ENCODE measurements at places on chromosomes 3 and 15.

DNA sequence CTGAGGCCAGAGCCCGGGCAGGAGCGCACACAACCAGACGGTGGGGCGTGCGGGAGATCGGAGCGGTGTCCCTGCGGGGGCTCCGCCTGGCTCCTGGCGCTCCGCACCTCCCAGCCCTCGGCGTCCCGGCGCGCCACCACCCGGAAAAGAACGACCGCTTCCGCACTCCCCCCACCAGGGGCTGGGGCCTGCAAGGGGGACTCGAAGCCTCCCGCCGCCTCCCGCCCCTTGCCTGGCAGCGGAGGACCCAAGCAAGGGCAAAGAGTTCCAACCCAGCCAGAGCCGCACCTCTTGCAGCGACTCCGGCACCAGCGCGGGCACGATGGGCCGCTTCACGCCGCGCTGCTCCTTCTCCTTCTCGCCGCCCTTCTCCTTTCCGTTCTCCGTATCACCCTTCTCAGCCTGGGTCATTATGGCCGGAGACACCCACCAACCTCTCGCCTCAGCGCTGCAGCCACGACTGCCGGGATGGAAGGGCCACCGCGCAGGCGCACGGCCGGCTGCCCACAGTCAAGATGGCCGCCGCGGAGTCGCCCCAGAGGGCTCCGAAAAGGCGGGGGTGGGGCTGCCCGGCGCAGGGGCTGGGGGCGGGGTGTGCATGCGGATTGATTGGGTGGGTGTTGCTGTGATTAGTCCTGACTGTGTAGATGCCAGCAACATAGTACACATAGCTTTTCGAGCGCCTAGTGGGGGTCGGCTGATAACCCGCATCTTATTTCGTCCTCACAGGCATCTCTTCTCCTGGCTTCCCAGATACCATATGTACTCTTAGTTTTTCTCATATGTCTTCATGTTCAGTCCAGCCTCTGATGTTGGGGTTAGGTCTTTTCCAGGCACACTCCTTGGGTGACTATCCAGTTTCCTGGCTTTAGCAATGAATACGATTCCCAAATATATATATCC is at the start of gene ACTR8:
ACTR8 (minus strand) TSS at position 462 of the 903 bp plus-strand sequence; CDS start at position 411, 51 bp downstream.
- DNase-seq = no peak

DNA sequence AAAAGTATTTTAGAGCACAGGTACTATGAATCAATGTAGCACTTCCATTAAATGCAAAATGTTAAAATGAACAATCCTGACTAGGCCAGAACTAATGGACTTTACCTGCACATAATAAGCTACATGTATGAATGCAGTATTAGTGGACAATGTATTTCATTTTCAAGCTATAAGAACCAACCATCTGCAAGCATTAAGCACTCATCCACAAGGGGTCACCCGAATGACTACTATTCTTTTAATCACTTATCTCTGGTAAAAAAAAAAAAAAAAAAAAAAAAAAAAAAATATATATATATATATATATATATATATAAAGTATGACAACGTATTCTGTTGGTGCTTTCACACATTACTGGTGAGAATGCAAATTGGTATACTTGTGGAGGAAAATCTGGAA is 7.2 kb downstream of the HERC1 start:
- DNase-seq = no peak

DNA sequence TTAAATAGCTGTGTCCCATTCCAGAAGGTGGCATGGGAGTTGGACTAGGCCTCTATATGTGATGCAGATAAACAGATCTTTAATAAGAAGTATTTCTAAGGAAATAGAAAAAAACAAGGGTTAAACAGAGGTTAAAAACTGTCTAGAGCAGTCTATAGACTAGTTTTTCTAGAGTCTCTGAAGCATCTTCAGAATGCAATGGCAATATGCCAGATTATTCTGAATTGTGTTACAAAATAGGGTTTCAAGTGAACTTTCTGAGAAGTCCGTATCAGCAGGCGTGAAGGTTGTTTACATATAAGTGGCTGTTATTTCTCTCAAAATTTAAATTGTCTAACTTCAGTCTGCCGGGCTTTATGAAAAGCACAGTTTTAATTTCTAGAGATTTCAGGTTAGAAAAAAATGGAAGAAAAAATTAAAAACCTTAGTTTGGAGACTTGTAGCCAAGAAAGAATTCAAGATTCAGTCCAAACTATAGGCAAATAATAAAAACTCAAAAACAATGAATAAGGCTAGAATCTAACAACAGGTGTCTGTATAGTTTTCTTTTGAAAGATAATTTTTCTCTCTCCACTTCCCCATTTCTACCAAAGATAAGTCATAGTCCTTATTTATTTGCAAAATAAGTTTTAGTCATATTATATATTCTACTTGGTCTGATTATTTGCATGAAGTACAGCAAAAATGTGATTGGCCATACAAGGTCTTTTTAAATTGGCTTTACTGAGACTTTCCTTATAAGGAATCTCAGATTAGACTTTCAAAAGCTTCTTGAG is 55.2 kb downstream of the OSTN start:
- no peak for DNase-seq

GRCh38 chr3:183283886-183284285 is 30.8 kb downstream of the B3GNT5 start:
- DNase-seq = no peak

DNA sequence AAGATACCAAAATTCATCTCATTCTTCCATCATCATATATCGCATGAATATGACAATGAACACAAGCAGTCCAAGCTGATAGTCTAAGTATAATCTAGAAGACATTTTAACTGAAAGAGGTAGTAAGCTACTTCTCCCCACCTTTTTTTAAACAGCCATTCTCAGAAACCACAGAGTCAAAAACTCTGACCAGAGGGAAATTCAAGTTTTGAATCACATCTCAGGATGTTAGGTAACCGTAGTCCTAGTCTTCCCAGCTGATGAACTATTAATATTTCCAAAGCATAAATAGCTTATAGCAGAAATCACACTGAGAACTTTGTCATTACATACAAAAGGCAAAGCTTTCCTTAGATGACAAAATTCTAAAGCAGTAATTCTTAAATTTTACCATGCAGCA is 25.8 kb downstream of the NPTN start:
- DNase-seq = no peak

- DNase-seq = no peak
These were observed 51.6 kb downstream of the ZNF621 start for GRCh38 chr3:40576396-40576795.

DNA sequence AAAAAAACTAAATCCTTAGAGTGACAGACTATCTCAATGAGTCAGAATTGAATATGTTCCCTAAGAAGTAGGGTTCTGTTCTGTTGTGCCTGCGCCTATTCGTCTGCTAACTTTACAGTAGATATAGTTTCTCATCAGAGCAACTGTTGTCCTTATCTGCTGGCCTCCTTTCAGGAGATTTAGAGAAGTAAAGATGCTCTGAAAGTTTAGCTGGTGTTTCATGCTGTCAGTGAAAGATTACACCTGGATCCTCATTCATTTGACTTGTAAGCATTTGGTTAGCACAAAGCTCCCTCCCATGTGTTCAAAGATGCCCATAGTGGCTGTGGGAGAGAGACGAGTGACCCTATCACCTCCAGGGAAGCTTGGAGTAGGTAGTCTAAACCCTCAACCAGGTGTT is 35.0 kb downstream of the SUCNR1 start:
- DNase-seq = no peak

GRCh38 chr3:179330438-179330837 is 7.6 kb downstream of the ZNF639 start:
- DNase-seq = no peak

DNA sequence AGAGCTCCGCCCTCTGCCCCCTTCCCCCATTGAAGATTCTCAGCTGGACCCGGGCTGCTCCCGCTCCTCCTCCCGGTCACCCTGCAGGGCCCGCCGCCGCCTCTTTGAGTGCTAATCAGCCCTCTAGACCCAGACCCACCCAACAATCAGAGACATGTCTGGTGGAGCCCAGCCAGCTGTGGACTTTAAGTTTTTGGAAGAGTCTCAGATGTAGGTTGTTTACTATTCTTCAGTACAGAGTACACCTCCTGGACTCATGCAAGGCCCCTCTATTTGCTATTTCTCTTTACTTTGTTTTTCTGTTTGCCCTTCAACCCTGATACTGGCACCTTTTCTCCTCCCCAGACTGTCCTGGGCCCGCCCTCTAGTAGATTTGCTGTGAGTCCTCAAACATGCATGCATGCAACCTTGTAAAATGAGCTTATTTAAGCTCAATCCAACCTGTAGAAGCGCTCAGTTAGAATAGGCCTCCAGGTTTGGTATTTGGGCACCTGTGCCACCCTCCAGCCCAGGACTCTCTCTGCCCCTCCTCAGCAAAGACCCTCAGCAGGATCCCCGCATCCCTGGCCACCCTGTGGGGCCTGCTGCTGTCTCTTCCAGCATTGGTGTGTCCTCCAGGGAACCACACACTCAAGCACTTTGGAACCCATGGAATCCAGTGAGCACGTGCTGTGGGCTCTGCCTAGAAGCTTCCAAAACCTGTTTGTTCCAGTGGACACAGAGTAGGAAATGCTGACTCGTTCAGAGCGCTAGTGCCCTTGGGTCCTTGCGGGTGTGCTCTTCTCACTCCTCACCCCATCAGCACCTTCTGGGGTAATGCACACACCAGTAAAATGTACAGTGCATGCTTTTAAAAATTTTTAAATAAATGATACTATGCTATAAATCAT is 4.6 kb downstream of the PRR23E start:
- no peak for DNase-seq

DNA sequence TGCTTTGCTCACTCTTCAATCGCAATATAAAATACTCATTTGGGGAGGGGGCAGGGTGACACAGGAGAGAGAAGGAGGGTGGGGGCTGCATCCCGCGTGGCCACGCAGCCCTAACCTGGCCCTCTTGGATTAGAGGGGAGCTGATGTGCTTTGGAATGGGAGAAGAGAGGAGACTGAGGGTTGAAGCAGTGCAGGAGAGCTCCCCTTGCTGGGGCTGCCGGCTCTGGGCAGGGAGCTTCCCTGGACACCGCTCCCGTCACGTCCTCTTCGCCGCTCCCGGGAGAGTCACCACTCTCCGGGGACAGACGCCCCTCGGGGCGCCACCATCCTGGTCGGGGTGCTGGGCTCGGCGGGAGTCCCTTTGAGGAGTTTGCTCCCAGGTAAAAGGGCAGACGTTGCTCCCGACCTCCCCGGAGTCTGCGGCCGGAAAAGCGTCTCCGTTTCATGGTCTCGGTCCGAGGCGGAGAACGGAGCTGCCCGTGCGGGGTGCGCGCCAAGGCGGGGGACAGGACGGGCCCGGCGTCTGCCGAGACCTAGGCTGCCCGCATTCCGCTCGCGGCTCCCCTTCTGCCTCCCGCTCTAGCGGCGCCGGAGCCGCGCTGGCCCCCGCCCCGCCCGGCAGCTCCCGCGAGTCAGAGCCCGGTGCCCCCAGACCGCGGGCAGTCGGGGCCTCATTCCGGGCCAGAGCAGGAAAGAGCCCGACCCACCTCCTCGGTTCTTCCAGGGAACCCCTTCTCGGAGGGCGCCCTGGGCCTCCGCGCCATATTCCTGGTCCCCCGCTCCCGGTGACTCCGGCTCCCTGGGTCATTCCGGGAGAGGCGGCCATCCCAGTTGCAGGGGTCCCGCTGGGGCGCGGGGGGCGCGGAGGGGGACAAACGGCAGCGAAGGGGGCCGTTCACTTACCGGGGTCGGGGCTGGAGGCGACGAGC is 603 bp downstream of the SLC7A14 start:
- DNase-seq = no peak

DNA sequence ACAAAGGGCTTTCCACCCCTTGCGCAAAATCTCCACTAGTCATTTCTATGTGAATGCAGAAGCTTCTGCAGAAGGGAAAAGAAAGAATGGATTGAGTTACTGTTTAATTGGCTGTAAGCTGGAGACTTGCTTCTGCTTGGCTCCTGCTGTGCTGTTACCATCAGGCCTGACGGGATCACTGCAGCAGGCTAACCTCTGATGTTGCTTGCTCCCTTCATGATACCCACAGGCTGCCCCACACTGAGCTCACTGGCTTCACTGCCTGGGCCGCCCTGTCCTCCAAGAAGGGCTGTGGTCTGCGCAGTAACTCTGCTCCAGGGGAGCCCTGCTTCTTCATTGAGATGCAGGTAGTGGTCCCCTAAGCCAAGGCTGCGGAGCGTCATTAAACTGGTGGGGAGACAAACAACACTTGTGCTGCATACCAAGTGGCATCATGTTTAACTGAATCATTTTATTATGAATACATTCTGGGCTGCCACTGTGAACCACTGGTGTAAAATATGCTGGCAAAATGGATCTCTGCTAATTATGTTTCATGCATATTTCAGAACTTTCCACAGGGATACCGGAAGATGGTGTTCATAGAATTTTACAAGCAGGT is 78.6 kb downstream of the WDR49 start:
- no peak for DNase-seq

GRCh38 chr3:80233576-80233975 is 465.8 kb upstream of the ROBO1 start:
- DNase-seq = no peak

Data from Panc1 (cell line).